ENCODE measurements at places on chromosomes 12 and 14. TPM values are rescaled to one million over a fixed set of nuclear protein-coding genes. Genes with fewer than 3 reads are reported as not detected.

SRGAP1 gene
- total RNA-seq = 17.6 TPM

INHBE gene
- total RNA-seq = 2.0 TPM

OR6C75 gene
- not detected for total RNA-seq

KITLG gene
- total RNA-seq = 68.7 TPM

GAS2L3 gene
- 11.5 TPM for total RNA-seq

PPM1H gene
- total RNA-seq = 2.9 TPM

SDS gene
- not detected for total RNA-seq

FAM186B gene
- 0.40 TPM for total RNA-seq

PLXNC1 gene
- total RNA-seq = 1.7 TPM

AKAP5 gene
- 0.20 TPM for total RNA-seq

ARMH4 gene
- 9.6 TPM for total RNA-seq

UBE2N gene
- 100 TPM for total RNA-seq

A2ML1 gene
- total RNA-seq = 0.07 TPM

CCDC38 gene
- not detected for total RNA-seq

APEX1 gene
- total RNA-seq = 38.8 TPM

ASIC1 gene
- 3.5 TPM for total RNA-seq

RAD9B gene
- total RNA-seq = 0.46 TPM

LRP1 gene
- total RNA-seq = 1,561 TPM

STAC3 gene
- total RNA-seq = 0.33 TPM

RASSF3 gene
- 25.7 TPM for total RNA-seq

CFAP251 gene
- 7.9 TPM for total RNA-seq

ADSS1 gene
- 16.3 TPM for total RNA-seq

CABP1 gene
- 21.4 TPM for total RNA-seq

GNPTAB gene
- 65.9 TPM for total RNA-seq

TCL1B gene
- total RNA-seq = not detected

TAC3 gene
- not detected for total RNA-seq

SERPINA10 gene
- total RNA-seq = not detected

NTN4 gene
- total RNA-seq = 130 TPM

HOXC9 gene
- 0.40 TPM for total RNA-seq

NEUROD4 gene
- not detected for total RNA-seq

KRT7 gene
- total RNA-seq = 15.0 TPM

ITGB7 gene
- 0.40 TPM for total RNA-seq

COL2A1 gene
- not detected for total RNA-seq

CACNA1C gene
- 10.0 TPM for total RNA-seq

RCOR1 gene
- total RNA-seq = 16.7 TPM

MSRB3 gene
- total RNA-seq = 91.8 TPM

NOS1 gene
- not detected for total RNA-seq

SLC5A8 gene
- total RNA-seq = not detected

BCL11B gene
- under 0.01 TPM for total RNA-seq

RNFT2 gene
- 6.6 TPM for total RNA-seq

KLRC3 gene
- total RNA-seq = not detected

SCN8A gene
- total RNA-seq = 19.2 TPM

Data from smooth muscle cell of the pulmonary artery (primary cell).